ENCODE measurements at places on chromosomes 13 and 19.

DNA sequence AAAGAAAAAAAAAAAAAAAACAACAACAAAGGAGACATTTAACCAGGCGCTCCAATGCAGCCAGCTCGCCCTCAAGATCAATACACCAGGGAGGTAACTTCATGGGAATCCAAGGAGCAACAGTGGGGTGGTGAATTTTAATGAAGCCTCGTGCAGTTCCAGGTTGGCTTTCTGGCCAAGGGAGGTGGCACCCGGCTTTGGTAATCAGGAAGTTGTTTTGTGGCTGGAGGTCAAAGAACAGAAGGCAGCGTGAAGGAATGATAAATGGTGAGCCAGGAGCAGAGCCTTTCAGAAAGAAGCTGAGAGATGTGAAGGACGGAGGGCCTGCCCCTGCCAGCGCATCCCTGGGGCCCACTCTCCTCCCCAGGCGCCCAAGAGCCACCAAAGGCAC, 188.2 kb upstream of the TSC22D1 start:
- no peak for DNase-seq

DNA sequence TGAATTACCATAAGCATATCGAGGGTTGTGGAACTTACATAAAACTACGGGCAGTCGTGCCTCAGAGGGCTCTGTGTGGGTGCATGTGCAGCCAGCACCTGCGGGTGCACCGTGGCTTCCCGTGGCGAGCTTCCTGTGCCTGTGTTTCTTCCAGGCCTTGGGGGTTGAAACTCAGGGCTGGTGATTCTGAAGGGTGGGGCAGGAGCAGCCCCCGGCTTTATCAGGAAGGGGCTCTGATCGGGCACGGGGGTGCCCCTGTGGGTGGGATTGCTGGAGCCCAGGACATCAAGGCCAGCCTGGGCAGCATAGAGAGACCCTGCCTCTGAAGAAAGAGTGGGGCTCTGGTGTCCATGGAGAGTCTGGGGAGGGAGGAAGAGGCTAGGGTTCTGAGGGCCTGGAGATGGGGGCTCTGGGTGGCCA, 11.1 kb downstream of the ATP4B start:
- DNase-seq = peak; percentile 34

- no peak for DNase-seq
These were observed 10.5 kb downstream of the LAMP1 start for GRCh38 chr13:113307491-113307890.

GRCh38 chr19:32181216-32181920, 164.0 kb upstream of the ZNF507 start:
- DNase-seq = no peak

- DNase-seq = no peak
These were observed 1068.4 kb upstream of the SPRY2 start for GRCh38 chr13:81409284-81409683.

DNA sequence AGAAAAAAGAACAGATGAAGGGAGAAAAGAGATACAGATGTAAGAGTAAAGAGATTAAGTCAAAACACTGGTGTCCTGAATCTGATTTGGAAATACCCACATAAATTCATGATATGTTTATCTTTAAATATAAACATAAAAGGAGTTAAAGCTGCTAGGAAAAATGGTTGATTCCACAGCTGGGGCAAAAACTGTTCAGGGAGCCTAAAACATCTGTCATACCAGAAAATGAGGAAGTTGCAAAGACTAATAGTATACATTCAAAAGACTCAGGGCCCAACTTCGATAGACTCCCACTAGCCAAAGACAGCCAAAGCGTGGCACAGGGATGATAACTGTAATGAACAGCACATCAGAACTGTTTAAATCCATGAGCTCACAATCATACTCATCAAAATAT, 62.0 kb downstream of the ABCC4 start:
- no peak for DNase-seq

- no peak for DNase-seq
These were observed 171.9 kb downstream of the ITGBL1 start for GRCh38 chr13:101624210-101624922.

DNA sequence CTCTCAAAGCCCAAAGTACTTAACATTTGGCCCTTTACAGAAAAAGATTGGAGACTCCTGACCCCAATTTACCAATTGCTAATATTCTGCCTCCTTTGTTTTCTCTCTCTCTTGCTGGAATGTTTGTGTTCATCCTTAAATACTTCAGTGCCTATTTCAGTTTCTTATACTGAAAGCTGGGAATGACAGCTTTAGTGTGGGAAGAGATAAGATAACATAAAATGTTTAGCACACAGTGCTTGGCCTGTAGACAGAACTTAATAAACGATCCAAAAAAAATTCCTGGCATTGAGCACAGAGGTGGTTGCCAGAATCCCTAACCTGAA, 3.0 kb upstream of the PLEKHF1 start:
- no peak for DNase-seq

GRCh38 chr13:103213152-103213551, 146.9 kb upstream of the SLC10A2 start:
- no peak for DNase-seq

- no peak for DNase-seq
These were observed 6.0 kb upstream of the ZNF507 start for GRCh38 chr19:32339423-32339822.

GRCh38 chr13:25455146-25455545, 83.4 kb downstream of the ATP8A2 start:
- DNase-seq = no peak

GRCh38 chr13:90806016-90806615, 541.4 kb upstream of the MIR17HG start:
- DNase-seq = no peak
